ENCODE measurements at places on chromosomes 2 and 18.
A peak's percentile ranks its signal among the peaks of the same experiment; 100 is the strongest.

- no peak for ATAC-seq
Observed at GRCh38 chr2:10289891-10290290, 12.8 kb upstream of the HPCAL1 start.

- ATAC-seq = no peak
Observed at GRCh38 chr2:141946016-141946415, 184.8 kb downstream of the LRP1B start.

GRCh38 chr2:171688129-171688465 lies 828 bp downstream of the DYNC1I2 start:
- no peak for ATAC-seq

GRCh38 chr2:188485496-188485895 lies 193.8 kb downstream of the GULP1 start:
- ATAC-seq = no peak

GRCh38 chr2:143946436-143947391 lies 573.2 kb downstream of the ZEB2 start:
- ATAC-seq = no peak

- ATAC-seq = no peak
Observed at GRCh38 chr2:102392942-102393341, 30.0 kb upstream of the IL18RAP start.

DNA sequence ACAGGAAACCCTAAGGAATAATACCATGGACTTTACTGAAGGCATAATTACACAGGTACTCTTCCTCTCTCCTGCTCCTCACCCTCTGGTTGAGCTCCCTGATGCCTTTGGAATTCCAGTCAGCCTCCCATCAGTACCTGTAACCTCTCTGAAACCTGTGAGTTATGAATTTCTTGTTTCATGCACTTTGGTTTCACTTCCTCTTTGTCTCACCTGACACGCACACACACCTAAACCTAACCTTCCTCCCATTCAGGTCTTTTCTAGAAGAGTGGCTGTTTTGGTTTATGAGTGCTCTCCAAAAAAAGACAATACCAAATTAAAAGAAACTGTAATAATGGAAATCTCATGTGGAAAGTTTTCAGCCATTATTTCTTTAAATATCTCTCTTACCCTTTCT lies 451.3 kb upstream of the VWC2L start:
- no peak for ATAC-seq

- ATAC-seq = peak; percentile 92
Observed at GRCh38 chr2:106095478-106096298, 98.4 kb downstream of the UXS1 start.

DNA sequence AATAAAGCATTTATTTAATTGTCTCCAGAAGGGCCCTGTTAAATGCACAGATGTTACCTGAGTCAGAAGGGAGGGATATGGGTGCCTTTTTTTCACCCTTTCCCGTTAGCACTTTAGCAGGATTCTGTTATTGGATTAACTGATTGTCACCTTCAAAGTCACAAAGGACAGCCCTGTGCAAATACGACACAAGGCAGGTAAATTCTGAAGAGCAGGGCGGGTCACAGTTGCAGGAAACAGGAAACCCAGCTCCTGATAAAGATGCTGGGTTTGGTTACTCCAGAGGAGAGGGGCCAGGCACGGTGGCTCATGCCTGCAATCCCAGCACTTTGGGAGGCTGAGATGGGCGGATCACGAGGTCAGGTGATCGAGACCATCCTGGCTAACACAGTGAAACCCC lies 11.4 kb upstream of the PKDCC start:
- no peak for ATAC-seq

DNA sequence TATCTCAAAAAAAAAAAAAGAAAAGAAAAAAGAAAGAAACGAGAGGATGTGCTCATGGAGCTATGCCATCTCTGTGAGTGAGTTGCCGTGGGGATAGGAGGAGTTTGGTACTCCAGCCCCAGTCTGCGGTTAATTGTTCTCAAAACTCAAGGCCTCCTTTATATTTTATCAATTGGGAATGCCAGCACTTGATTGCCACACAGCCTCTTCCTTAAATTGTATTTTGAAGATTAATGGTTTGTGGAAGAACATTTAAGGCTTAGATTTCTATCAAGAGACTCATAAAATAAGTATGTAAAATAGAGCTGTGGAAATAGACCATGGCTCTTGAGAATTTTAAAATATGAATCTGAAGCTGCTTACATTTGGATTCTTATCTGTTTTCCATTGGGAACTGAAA lies 29.8 kb downstream of the KCNE4 start:
- no peak for ATAC-seq

DNA sequence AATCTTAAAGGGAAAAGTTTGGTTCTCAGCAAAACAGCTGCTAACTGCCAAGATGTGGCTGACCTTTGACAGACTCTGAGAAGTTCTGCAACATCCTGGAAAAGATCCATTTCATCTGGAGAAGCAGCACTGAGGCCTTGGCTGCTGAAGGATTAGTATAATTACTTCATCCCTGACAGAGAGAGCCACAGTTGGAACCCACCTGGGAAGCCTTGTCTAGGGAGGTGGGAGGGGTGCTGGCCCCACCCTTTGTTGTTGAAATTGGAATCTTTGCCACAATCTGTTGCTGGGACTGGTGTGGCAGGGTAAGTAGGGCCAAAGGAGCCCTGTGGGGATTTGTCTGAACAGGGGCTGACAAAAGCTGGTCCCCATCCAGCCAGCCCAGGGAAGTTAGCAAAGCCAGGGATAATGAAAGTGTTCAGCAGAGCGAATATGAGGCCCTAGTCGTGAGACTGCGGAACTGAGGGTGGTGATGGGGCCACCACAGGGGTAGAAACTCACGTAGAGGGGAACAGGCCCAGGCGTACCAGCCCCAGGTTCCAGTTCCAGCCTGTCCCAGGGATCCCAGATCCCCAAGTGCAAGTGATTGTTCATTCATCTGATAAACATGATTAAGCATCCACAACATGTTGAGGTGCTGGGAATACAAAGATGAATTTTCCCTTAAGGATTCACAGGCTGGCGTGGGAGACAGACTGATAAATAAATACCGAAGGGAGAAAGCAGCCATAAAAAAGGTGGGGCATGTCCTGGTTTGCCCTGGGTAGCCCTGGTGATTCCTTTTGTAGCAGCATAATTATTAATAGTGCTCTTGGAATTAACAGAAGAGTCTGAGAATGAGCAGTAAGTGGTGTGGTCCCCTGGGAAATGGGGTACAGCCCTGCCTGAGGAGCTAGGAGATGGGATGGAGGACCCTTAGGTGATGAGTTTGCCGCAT lies 60.0 kb downstream of the MYO1B start:
- no peak for ATAC-seq

GRCh38 chr2:209121691-209122090 lies 302.2 kb upstream of the MAP2 start:
- peak; percentile 68 for ATAC-seq

- no peak for ATAC-seq
Observed at GRCh38 chr2:32680942-32681341, 53.1 kb downstream of the TTC27 start.

DNA sequence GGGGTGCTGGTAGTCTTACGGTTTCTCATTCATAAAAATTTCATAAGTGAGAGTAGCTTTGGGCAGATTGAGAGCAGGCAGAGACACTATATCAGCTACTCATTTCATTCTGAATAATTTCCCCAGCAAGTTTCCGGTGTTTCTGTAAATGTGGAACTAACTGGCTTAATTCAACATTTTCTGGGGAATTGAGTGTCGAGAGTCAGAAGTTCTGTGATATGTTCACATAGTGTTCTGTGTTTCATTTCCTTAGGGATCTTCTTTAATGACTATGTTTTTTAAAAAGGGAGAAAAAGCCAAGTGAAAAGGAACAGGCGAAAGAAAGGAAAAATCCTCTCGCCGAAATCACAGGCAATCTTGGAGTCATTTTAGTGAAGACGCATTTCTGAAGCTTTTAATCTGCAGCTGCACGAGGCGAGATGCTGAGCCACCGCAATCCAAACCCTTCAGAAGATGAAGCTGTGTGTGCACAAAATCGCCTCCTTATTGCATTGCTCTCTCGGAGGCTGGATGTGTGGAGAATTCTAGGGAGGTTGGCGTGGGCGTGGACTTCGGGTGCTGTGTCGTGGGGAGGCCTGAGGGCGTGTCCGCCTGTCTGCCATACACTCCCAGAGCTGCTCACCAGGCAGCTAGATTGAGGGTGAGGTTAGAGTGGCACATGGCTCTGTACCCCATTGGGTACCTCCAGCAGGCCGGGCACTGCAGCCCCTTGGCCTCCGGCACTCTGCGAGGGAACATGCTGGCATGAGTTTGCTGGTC lies 38.4 kb upstream of the HDAC4 start:
- ATAC-seq = no peak

GRCh38 chr2:120345608-120346007 lies 328 bp upstream of the INHBB start:
- no peak for ATAC-seq

DNA sequence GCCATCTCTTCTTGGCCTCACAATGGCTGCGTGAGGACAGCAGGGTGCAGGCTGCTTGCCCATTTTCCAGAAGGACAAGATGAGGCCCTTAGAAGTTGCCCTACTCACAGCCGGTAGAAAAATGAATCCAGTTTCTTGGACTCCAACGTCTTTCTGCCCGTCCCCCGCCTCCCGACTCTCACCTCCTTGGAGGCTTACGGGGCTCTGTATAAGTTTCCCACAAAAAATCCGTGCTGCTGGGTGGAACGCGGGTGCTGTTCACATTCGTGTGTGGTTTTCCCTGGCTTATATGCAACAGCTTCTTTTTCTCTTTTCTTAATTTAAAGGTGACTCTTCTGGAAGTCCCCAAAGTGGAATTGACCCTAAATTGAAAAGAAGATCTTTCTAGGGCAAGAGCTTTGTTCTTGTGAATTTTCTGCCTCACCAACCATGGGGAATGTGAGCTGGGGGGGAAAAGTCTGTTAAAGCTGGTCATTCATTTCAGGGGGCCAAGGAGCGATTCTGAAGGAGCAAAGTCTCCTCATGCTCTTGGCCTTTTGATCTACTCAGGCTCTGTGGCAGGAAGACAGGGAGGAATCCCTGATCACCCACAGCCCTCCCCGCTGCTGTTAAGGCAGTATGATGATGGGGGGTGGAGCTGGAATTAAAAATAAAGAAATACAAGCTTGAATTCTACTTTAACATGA lies 51.3 kb downstream of the DDX1 start:
- no peak for ATAC-seq

DNA sequence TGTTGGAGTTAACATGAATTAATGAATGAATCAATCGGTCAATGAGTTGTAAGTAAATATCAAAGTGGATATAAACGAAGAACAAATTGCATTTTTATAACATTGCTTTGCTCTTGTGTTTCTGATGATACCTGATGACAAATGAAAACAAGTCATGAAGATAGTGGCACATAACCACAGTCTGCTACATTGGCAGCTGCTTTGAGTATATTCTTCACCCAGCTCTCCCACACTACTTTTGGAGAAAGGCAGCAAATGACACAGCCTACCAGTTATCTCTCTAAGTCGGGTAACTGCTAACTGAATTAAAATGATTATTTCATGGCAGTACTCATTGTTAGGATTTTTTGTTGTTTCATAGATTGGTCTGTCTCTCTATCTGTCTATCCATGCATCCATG lies 76.8 kb downstream of the COL5A2 start:
- no peak for ATAC-seq

- ATAC-seq = no peak
Observed at GRCh38 chr2:133053541-133053940, 383.5 kb upstream of the LYPD1 start.

GRCh38 chr2:126885751-126886210 lies 12.9 kb upstream of the TEX51 start:
- no peak for ATAC-seq

DNA sequence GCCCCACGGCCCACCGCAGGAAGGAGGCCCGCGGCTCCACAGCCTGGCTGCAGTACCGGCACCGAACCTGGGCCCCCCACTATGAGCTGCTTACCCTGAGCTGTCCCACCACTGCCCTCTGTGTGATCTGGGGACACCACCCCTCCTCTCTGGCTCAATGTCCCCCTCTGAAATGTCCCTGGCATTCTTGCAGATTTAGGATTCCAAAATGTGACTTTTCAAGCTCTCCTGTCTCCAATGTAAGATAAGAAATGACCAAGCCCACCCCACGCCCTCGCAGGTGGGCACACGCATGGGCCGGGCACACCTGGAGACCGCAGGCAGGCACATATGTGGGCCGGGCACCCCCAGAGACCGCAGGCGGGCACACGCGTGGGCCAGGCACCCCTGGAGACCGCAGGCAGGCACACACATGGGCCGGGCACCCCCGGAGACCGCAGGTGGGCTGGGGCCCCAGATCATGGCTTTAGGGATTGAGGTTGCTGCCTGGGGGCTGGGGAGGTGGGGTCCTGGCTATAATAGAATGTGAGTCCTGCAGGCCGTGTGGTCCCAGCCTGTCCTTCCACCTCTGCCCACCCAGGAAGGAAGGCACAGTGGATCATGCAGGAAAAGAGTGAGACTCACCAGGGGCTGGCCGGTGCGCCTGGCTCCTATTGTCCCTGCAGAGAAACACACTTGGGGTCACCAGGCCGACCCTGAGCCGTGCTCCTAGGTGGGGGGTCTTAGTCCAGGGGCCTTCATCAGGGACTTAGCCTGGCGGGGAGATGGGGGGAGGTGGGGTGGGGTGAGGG lies 7.2 kb downstream of the PDCD1 start:
- no peak for ATAC-seq

DNA sequence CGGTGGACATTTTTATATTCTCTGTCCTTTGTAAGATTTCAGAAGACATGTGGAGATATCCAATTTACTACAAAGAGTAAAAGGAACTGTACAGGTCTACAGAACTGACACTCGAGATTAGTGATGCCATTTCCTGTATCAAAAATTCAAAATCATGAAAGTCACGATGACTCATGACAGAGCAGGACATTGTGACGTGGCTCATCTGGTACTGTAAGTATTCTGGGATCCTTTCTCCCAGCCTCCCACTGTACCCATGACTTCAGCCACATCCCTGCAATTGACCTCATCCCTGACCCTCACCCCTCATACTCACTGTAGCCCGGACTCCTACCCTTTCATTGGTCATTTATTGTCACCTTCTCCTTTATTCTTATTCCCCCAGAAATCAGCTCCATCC lies 736.5 kb downstream of the EPHA4 start:
- no peak for ATAC-seq

DNA sequence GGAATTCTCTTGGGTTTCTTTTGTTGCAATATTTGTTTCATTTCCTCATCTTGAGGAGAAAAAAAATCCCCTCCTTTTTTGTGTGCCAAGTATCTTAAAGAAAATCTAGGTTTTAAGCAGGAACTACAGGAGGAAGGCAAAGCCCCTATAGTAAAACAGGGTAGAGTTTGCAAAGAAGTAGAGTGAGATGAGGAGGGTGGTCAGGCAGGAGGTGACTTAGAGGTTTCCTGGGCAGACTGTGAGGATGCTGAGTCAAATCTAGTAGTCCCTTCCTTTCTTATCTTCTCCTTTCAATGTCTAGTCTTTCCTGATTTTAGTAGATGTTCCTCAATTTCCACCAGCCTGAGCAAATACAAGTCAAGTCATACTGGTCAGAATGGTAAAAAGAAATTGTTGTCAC lies 222.5 kb downstream of the PMAIP1 start:
- ATAC-seq = no peak

DNA sequence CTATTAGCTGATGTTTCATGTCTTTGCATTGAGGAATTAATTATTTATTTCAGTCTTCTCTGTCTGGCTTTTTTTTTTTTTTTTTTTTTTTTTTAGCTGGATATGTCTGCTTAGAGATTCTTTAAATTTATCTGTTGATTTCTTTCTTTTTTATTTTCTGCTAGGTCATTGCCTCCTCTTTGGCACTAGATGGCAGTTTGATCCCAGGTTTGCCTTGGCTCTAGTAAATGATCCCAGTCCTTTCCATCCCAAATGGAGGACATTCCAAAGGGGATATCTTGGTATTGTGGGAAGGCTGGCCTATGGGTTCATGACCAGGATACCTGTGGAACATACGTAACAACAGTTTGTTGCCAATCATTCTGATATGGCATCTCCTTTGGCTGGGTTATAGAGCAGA lies 339.5 kb upstream of the GCFC2 start:
- ATAC-seq = no peak
